Activated T-helper 2 cell treated with anti-CD3 and anti-CD28 coated beads, Interferon-gamma antibody, Interleukin-2, Interleukin-4, amounts not matched to agents 10 μg/mL and 5 μg/mL and 100 μg/mL, durations not matched to agents 14 hours and 24 hours and 36 hours (primary cell): ENCODE measurements at places on chromosomes 4 and X. TPM values are rescaled to one million over a fixed set of nuclear protein-coding genes. Genes with fewer than 3 reads are reported as not detected.

DNA sequence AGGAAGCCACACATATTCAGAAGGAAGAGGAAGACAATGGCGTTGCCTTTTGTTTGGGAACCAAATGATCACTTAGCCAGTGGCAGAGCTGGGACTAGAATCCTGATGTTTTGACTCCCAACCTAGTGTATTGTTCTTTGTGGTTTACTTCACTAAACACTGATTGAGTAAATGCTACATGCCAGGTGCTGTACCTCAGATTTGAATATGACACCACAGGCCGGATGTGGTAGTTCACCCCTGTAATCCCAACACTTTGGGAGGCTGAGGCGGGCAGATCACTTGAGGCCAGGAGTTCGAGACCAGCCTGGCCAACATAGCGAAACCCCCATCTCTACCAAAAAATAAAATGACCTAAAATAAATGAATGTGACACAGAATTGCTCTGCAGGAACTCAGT is 8.4 kb downstream of the NDUFA1 start:
- H3K4me3 ChIP-seq = no peak overlapping the region
- no peaks in the 10 kb centered on the region for H3K27me3 ChIP-seq
- no peak for DNase-seq
- peaks cover 9% of the 10 kb centered on the region for H3K4me1 ChIP-seq

GRCh38 chr4:38814386-38814785 is 9.8 kb upstream of the TLR1 start:
- H3K27me3 ChIP-seq = peaks cover 8% of the 10 kb centered on the region
- H3K36me3 ChIP-seq = no peaks in the 10 kb centered on the region
- no peak overlapping the region for H3K4me3 ChIP-seq
- peaks cover 3% of the 10 kb centered on the region for H3K4me1 ChIP-seq
- no peak overlapping the region for H3K27ac ChIP-seq
- no peak for DNase-seq

- no peaks in the 10 kb centered on the region for H3K36me3 ChIP-seq
- H3K4me3 ChIP-seq = no peak overlapping the region
- H3K27me3 ChIP-seq = no peaks in the 10 kb centered on the region
- no peaks in the 10 kb centered on the region for H3K4me1 ChIP-seq
- DNase-seq = no peak
Observed at GRCh38 chrX:141405486-141405852, 163.2 kb upstream of the SPANXC start.

GRCh38 chr4:150232029-150232428 is 153.8 kb downstream of the DCLK2 start:
- H3K36me3 ChIP-seq = no peaks in the 10 kb centered on the region
- peaks cover 15% of the 10 kb centered on the region for H3K27me3 ChIP-seq
- no peaks in the 10 kb centered on the region for H3K4me1 ChIP-seq
- no peak overlapping the region for H3K4me3 ChIP-seq
- H3K27ac ChIP-seq = no peak overlapping the region

Gene DUX4
- total RNA-seq = not detected in 2 replicates

Gene TSPAN7
- not detected in 2 replicates for total RNA-seq

Gene FIP1L1
- 95.0 and 99.2 TPM in 2 replicates for total RNA-seq

Gene GC
- not detected in 2 replicates for total RNA-seq

Gene ODAM
- total RNA-seq = not detected in 2 replicates

Gene MTM1
- total RNA-seq = 25.2 and 26.5 TPM in 2 replicates

- no peak overlapping the region for H3K4me3 ChIP-seq
- no peaks in the 10 kb centered on the region for H3K4me1 ChIP-seq
- H3K27me3 ChIP-seq = peaks cover 7% of the 10 kb centered on the region
- no peak overlapping the region for H3K27ac ChIP-seq
Observed at GRCh38 chrX:11431786-11432185, 138.6 kb downstream of the AMELX start.

GRCh38 chrX:144006811-144007210 is 122.9 kb downstream of the UBE2NL start:
- H3K27ac ChIP-seq = no peak overlapping the region
- H3K4me1 ChIP-seq = no peaks in the 10 kb centered on the region
- H3K27me3 ChIP-seq = no peaks in the 10 kb centered on the region
- no peaks in the 10 kb centered on the region for H3K36me3 ChIP-seq

Gene FGFBP2
- 2.4 and 3.9 TPM in 2 replicates for total RNA-seq

DNA sequence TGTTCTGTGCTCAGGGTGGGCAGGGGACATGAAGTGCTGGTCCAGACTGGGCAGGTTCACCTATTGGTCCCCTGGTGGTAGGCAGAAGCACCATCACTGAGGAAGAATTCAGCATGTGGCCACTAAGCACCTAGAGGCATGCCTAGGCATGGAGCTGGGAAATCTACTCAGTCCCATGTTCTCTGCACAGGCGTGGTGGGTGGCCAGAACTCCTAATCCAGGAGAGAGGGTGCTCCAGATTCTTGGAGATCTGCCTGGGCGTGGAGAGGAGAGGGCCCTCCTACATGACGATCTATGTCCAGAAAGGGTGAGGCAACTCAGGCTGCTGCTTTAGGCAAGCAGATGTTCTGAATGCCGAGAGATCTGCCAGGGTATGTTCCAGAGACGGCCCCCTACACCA is 44.6 kb upstream of the MAGEC2 start:
- no peak overlapping the region for H3K27ac ChIP-seq
- DNase-seq = no peak
- no peaks in the 10 kb centered on the region for H3K27me3 ChIP-seq
- no peaks in the 10 kb centered on the region for H3K4me1 ChIP-seq

GRCh38 chr4:24190761-24191695 is 301.2 kb upstream of the PPARGC1A start:
- H3K4me1 ChIP-seq = no peaks in the 10 kb centered on the region
- DNase-seq = no peak
- no peaks in the 10 kb centered on the region for H3K36me3 ChIP-seq
- H3K27ac ChIP-seq = no peak overlapping the region
- H3K27me3 ChIP-seq = no peaks in the 10 kb centered on the region

Gene RAB40AL
- 0.30 TPM in 1 of 2 replicates, not detected in the other for total RNA-seq

Gene HAUS3
- total RNA-seq = 17.1 and 18.6 TPM in 2 replicates

GRCh38 chrX:3044196-3044595 is 2.9 kb downstream of the ARSF start:
- no peak overlapping the region for H3K4me3 ChIP-seq
- no peaks in the 10 kb centered on the region for H3K27me3 ChIP-seq
- H3K36me3 ChIP-seq = no peaks in the 10 kb centered on the region
- no peak for DNase-seq

- no peaks in the 10 kb centered on the region for H3K27me3 ChIP-seq
- H3K36me3 ChIP-seq = no peaks in the 10 kb centered on the region
- DNase-seq = no peak
- H3K4me3 ChIP-seq = no peak overlapping the region
- H3K27ac ChIP-seq = no peak overlapping the region
Observed at GRCh38 chr4:10281996-10282395, 165.4 kb upstream of the WDR1 start.

DNA sequence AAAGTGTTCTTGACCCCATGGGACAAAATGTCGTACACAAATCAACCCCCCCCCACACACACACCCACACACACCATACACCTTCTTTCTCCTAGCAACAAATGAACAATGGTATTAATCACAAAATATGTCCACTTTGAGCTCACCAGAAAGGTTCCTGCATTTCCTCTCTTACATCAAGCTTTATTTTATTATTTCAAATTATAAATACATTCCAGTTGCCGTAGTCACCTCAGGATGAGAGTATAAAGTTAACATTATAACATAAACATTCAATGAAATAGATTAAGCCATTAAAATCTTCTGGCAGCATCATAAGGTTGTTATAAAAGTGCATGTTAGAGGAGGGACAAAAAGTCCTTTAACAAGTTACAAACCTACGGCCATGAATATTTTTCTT is 7.3 kb downstream of the XK start:
- H3K36me3 ChIP-seq = no peaks in the 10 kb centered on the region
- no peak overlapping the region for H3K27ac ChIP-seq
- no peak overlapping the region for H3K4me3 ChIP-seq
- no peaks in the 10 kb centered on the region for H3K27me3 ChIP-seq

DNA sequence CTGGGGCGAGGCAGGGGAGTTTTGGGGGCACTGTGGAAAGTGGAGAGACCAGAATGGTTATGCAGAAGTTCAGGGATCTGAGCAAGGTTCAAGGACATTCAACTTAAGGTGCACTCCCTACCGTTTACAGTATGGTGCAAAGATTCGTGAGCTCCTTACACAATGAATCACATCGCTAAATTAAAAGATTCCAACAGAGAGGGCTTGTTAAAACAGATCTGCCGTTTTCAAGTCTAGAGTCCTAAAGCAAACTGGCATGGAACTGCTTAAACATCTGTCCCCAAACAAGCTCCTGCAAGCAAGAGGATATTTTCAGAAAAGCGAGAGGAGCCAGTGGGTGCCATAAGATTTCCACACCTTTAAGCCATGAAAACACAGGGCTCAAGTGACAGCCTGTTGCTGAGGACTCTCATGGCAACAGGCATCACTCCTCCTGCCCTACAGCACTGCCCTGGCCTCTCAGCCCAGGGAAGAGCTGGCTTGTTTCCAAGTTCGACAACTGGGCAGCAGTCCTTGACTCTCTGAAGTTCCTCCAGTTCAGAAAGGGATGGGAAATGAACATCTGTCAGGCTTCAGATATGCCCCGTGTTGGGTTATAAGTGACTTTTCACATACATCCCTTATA is 10.0 kb downstream of the FAM184B start:
- no peaks in the 10 kb centered on the region for H3K36me3 ChIP-seq
- H3K4me1 ChIP-seq = no peaks in the 10 kb centered on the region
- no peak for DNase-seq
- peaks cover 2% of the 10 kb centered on the region for H3K27me3 ChIP-seq

Gene FAM236B
- not detected in 2 replicates for total RNA-seq

- DNase-seq = no peak
- H3K27ac ChIP-seq = no peak within 1 kb of the TSS
- no peaks in the 10 kb centered on the region for H3K36me3 ChIP-seq
- no peak within 1 kb of the TSS for H3K4me3 ChIP-seq
Observed at GRCh38 chr4:304969-305680, at the start of gene ZNF732. Gene ZNF732 (minus strand): TSS chr4:305474. CDS start chr4:305310, 164 bp downstream.

Gene PPBP
- not detected in 2 replicates for total RNA-seq

DNA sequence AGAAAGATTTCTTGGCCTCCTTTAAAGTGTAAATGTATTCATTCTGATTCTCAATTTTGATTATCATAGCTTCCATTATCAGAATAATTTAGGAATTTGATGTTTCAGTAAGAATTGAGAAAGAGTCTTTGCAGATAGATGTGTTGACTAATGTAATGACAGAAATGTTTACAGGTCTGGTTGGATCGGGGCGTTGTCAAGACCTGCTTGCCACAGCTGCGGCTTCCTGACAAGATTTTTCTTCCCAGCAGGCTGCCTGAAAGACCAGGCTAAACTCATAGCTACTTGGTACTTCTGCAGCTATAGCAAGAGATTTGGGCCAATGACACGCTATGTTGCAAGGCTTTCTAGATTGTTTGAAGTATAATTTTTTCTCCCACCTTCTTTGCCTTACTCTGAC is 91.5 kb upstream of the ANKRD50 start:
- H3K4me3 ChIP-seq = no peak overlapping the region
- DNase-seq = no peak
- peaks cover 2% of the 10 kb centered on the region for H3K4me1 ChIP-seq
- no peaks in the 10 kb centered on the region for H3K27me3 ChIP-seq
- H3K36me3 ChIP-seq = no peaks in the 10 kb centered on the region
- H3K27ac ChIP-seq = no peak overlapping the region

DNA sequence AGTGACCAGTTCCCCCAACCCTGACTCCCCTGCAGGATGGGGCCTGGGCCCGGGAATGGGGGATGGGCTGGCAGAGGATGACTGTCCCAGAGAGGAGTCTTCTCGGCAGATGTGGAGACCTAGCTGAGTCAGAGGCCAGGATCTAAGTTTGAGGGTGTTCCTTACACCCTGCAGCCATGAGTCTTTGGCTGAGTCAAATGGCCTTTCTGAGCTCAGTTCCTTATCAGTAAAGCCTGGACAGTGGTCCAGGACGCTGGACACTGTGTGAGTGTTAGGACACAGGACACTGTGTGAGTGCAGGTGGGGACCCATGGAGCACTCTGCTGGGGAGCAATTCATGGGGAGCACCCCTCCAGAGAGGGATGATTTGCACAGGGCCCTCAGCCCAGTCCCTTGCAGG is 5.0 kb downstream of the IL9R start:
- peaks cover 70% of the 10 kb centered on the region for H3K36me3 ChIP-seq
- no peaks in the 10 kb centered on the region for H3K27me3 ChIP-seq
- no peak for DNase-seq

- H3K36me3 ChIP-seq = no peaks in the 10 kb centered on the region
- peaks cover 17% of the 10 kb centered on the region for H3K27me3 ChIP-seq
- H3K4me3 ChIP-seq = no peak overlapping the region
- no peak overlapping the region for H3K27ac ChIP-seq
- no peak for DNase-seq
Observed at GRCh38 chr4:184154199-184154598, 63.5 kb downstream of the ENPP6 start.

- no peaks in the 10 kb centered on the region for H3K4me1 ChIP-seq
- DNase-seq = no peak
- no peak overlapping the region for H3K4me3 ChIP-seq
- peaks cover 90% of the 10 kb centered on the region for H3K27me3 ChIP-seq
Observed at GRCh38 chr4:41873380-41874295, 61.6 kb upstream of the TMEM33 start.

- no peaks in the 10 kb centered on the region for H3K4me1 ChIP-seq
- DNase-seq = no peak
- no peaks in the 10 kb centered on the region for H3K27me3 ChIP-seq
- no peak overlapping the region for H3K27ac ChIP-seq
- H3K36me3 ChIP-seq = no peaks in the 10 kb centered on the region
Observed at GRCh38 chr4:179291657-179292056, 1849.4 kb upstream of the AGA start.

DNA sequence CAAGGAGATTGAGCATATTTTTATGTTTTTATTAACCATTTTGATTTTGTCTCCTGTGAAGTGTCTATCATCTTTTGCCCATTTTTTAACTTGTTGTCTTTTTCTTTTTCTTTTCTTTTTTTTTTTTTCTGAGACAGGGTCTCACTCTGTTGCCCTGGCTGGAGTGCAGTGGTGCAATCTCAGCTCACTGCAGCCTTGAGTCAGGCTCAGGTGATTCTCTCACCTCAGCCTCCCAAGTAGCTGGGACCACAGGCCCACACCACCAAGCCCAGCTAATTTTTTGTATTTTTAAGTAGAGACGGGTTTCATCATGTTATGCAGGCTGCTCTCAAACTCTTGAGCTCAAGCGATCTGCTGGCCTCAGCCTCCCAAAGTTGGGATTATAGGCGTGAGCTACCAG is 4.6 kb upstream of the ADD1 start:
- H3K36me3 ChIP-seq = peaks cover 31% of the 10 kb centered on the region
- peaks cover 36% of the 10 kb centered on the region for H3K4me1 ChIP-seq
- no peak for DNase-seq

GRCh38 chr4:85979276-85979675 is 380.6 kb downstream of the MAPK10 start:
- H3K27me3 ChIP-seq = no peaks in the 10 kb centered on the region
- no peak overlapping the region for H3K27ac ChIP-seq
- DNase-seq = no peak
- H3K36me3 ChIP-seq = no peaks in the 10 kb centered on the region
- no peaks in the 10 kb centered on the region for H3K4me1 ChIP-seq

- no peaks in the 10 kb centered on the region for H3K27me3 ChIP-seq
- H3K4me3 ChIP-seq = no peak overlapping the region
- no peaks in the 10 kb centered on the region for H3K4me1 ChIP-seq
Observed at GRCh38 chr4:8278421-8279287, 9.1 kb downstream of the HTRA3 start.

Gene MUC7
- not detected in 2 replicates for total RNA-seq

Gene ADRA2C
- total RNA-seq = not detected in 2 replicates

- H3K27ac ChIP-seq = no peak overlapping the region
- peaks cover 16% of the 10 kb centered on the region for H3K36me3 ChIP-seq
- peaks cover 34% of the 10 kb centered on the region for H3K4me1 ChIP-seq
Observed at GRCh38 chr4:22477136-22477812, 38.6 kb downstream of the ADGRA3 start.

Gene EREG
- not detected in 2 replicates for total RNA-seq

- no peaks in the 10 kb centered on the region for H3K4me1 ChIP-seq
- H3K36me3 ChIP-seq = no peaks in the 10 kb centered on the region
- no peak overlapping the region for H3K4me3 ChIP-seq
- DNase-seq = no peak
Observed at GRCh38 chr4:45701621-45702020, 422.2 kb downstream of the GABRG1 start.

Gene NOX1
- not detected in 2 replicates for total RNA-seq

Gene CYSLTR1
- 9.7 and 10.2 TPM in 2 replicates for total RNA-seq
